ENCODE measurements at places on chromosomes 1 and 21.

- DNase-seq, result no peak
These were observed 30.1 kb downstream of the CAMK1G start for GRCh38 chr1:209613400-209614150.

DNA sequence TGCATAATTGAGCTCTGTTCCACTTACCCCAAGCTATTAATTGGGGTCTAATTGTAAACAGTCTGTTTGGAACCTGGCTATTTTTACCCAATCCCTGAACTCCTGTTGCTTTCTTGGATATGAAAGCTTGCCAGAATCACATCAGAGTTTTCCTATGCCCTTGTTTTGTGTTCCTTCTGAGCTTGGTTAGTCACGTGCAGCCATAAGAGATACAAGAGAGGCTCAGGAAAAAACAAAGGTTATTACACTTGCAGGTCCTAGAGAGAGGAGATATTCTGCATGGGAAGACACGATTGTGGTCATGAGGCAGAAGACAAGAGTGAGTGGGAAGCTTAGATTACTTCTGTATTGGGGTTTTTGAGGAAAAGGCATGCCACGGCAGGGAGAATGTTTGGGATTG lies 46.0 kb upstream of the RGL1 start:
- no peak for DNase-seq

DNA sequence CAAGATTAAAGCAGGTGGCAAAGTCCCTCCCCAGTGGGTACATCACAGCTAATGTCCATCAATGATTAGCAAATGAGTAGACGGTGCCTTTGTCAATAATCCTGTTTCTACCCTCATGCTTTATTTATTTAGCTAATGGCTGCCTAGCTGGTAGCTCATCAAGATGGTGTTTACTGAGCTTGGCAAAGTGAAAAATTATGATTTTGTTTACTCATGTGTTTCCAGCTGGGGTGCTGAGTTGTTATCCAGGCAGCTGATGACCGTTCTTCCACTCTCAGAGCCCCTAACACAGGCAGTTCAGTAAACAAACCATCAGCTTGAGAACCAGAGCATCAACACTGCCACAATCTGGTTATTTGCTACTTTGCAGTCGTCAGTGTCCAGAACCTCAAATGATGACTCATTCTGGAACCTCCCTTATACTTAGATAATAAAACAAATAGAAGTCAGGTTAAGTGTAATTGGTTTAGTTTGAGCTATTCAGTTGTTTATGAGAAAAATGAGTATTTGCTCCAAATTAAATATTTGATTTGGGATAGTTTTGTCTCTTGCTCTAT lies 163.9 kb downstream of the ST6GALNAC5 start:
- no peak for DNase-seq

- DNase-seq, result no peak
These were observed 28.1 kb upstream of the PLXNA2 start for GRCh38 chr1:208272311-208272710.

DNA sequence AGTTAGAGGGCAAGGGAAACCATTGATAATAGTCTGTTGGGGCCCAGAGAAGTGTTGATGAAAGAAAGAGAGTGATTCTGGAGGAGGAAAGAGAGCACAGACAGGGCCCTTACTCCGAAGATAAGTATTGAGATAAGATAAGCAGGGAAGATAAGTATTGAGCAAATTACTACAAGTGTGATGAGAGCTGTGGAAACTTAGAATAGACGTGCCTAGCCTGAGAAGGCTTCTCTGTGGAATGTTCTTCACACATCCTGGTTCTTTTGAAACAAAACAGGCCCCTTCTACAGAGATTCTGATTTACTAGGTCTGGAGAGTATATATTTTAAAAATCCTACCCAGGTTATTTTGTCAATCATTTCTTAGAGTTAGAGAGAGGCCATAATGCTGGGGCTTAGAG lies 26.4 kb downstream of the FNBP1L start:
- no peak for DNase-seq

GRCh38 chr21:27477296-27477695 lies 510.4 kb upstream of the ADAMTS5 start:
- DNase-seq, result no peak

GRCh38 chr1:154745750-154746425 lies 124.2 kb downstream of the KCNN3 start:
- no peak for DNase-seq

DNA sequence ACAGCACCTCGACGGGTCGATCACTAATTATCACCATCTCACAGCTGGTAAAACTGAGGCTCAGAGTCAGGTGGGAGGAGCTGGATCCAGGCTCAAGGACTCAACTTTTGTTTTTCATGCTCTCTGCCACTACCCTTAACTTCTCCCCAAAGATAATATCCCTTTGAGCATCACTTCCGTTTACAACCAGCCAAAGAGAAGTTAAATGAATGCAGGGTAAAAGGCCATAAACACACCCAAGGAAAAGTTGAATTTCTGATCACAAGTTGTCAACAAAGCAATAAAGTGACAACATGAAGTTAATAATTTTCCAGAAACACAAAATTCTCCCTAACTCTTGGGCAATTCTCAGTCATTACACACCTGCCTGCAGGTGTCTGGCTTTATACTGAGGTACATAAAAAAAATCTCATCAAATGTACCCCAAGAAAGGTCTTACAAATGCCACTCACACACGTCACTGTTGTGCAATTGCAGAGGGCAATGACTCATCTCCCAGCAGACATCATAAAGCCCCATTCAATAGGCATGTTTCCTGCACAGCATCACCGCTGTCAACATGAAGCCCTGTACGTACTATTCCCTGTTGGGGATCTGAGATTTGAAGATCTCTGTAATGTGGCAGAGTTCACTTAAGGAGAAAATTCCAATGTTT lies 3.4 kb downstream of the OR2T11 start:
- no peak for DNase-seq

GRCh38 chr1:156964441-156964840 lies 44.0 kb downstream of the LRRC71 start:
- no peak for DNase-seq

- no peak for DNase-seq
These were observed 233.9 kb downstream of the PTPRU start for GRCh38 chr1:29470087-29470787.

DNA sequence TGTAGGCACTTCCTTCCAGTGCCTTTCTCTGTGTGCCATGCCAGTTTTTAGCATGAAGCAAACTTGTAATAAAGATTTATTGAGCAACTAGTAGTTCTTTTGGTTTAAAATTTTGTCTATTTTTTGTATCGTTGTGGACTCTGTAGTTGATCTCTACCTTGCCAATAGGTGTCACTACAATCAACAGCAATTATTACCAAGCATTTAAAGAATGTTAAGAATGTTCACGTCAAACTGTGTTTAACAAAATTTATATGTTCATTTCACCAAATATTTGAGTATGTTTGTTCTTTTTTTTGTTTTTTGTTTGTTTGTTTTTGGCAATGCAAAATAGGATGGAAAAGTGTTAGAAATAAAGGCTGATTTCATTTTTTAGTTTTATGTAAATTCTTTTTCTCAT lies 208.1 kb downstream of the PATJ start:
- no peak for DNase-seq

GRCh38 chr21:40284409-40284808 lies 417.2 kb downstream of the PCP4 start:
- no peak for DNase-seq

DNA sequence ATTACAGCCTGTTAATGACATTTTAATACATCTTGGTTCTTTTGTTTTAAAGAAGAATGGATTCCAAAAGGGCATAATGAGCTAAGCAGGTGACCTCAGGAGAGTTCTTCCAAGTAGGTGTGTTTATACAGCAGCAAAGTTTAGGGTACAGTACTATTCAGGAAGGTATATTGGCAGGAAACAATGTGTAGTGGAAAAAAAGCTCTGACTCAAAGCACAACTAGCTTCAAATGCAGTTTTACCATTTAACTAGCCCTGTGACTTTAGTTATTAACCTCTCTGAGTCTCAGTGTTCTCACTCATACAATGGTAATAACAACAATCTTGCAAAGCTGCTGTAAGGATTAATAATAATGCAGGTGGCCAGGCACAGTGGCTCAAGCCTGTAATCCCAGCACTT lies 29.9 kb downstream of the FAF1 start:
- DNase-seq, result no peak

- no peak for DNase-seq
These were observed 20.1 kb downstream of the PRKACB start for GRCh38 chr1:84164161-84164560.

DNA sequence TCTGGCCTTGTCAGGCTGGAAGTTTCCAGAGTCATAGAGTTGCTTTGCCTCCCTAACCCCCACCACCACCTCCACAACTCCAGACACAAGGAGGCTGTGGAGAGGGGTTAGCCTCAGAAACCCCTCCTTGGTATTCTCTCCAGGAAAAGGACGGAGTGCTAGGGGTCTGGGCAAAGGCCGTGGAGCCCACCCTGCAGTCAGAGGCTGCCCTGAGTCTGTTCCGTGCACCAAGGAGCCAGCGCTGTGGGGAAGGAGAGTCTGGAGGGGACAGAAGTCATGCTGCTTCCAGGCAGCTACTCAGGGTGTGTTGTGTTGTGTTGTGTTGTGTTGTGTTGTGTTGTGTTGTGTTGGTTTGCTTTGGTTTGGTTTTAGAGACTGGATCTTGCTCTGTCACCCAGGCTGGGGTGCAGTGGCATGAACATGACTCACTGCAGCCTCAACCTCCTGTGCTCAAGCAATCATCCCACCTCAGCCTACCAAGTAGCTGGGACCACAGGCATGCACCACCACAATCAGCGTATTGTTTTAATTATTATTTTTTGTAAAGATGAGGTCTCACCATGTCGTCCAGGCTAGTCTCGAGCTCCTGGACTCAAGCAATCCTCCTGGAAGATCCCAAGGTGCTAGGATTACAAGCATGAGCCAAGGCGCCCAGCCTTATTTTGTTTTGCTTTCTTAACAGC lies 122.2 kb upstream of the TMEM51 start:
- no peak for DNase-seq

DNA sequence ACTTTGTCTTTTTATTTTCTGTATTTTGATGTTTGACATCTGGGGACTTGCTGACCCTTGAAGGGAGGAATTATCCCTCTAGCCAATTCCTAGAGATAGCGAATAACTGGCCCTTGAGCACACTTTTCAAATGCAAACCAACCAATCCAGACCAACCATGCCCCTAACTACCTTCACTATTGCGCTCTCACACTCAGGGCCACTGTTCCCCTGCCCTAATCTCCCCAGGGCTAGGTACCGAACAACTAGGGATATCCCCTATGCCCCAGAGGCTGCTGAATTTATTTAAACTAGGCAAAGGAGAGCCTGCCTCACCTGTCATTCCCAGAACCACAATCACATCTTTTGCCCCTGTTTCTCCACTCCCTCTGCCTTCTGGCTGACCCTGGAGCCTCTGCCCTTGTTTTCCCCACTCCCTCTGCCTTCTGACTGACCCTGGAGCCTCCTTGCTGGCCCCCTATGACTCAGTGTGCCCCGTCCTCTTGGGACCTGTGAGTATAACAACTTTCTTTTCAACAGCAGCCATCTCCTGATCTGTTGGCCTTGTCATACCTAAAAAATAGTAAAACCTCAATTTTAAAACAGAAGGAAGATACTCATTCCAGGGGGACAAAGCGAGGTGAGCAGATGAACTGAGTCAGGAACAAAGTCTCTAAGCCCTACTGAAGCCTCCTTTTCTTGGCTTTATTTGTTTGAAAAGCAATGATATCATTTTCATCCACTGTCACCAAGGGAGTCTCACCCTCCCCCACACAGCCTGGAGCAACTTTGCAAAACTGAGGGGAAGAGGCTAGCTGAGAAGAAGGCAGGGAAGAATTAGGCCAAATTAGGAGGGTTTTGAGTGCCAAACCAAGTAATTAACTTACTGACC lies 115.5 kb downstream of the NMNAT2 start:
- no peak for DNase-seq

DNA sequence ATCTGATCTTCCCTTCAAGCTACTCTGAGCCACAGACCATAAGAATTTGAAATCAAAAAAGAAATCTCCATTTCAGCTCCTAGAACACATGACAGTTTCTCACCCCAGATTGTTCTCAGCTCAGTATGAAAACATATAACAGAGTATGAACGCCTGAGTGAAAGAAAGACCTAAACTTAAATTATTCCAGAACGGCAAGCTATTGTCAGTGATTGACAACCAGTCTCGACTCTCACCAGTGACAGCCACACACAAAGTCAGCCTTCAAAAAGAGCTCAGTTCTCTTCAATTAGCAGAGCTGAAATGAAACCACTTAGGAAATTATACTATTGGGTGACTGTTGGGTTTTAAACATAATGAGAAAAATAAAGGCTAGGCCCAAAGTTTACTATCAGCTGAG lies 312.8 kb downstream of the OMA1 start:
- no peak for DNase-seq

DNA sequence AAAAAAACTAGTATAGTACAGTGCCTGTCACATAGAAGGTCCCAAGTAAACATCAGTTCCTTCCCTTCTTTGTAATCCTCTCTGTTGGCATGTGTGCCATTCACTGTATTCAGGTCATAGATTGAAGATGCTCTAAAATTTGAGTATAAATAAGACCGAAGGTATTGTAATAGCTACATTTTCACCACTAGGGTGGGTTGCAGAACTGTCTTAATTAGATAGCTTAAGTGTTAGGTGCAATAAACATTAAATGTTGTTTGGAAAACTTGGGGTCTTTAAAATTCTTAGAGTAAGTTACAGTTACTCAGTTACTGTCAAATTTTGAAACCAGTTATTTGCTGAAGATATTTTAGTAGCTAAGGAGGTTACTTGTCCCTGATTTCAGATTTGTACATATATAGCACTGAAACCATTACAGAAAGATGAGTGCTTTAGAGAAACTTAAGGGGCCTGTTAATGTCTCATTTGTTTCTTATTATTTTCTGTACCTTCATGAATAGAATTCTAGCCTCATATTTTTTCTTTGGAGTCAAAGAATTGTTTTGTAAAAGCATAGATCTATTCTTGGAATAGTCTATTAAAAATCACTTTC lies 24.3 kb downstream of the PER3 start:
- no peak for DNase-seq

GRCh38 chr1:88998716-88999115 lies 6.3 kb upstream of the KYAT3 start:
- DNase-seq, result no peak

DNA sequence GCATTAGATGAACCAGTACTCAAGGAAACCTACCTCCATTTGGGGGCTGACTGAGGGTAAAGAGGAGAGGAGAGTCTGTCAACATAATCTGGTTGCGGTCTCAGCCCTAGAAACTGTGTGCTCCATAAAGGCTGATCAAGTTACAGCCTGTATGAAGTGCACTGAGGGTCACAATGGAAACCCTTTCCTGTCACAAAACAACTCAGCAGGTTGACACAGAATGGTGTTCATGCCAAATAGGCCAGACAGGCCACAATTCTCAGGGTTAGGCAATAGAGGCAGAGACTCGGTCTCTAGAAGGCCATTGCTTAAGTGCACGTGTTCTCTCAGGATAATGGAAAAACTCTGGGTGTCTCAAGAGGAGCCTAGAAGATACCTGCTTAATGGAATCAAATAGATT lies 4.1 kb upstream of the ANKRD35 start:
- DNase-seq, result no peak

DNA sequence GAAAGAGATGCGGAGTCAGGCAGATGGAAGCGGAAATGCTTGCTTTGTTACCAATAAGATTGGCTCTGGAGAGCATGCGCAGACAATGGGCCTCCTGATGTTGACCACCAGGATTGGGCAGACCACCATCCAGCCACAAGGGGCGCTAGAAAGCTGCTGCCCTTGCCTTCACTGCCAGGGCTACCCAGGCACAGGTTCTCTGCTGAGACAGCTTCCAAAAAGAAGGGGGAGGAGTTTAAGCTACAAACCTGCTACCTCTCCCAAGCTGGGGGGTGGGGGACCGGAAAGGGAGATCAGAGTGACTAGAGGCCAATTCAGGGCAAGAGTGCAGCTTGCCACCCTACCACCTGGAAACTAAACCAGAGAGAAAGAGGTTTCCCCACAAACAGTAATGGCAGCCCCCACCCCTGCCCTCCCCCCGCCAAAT lies 369.7 kb downstream of the RRAGC start:
- DNase-seq, result peak; percentile 34
